Activated T-helper 1 cell treated with anti-CD3 and anti-CD28 coated beads, Interleukin-12 subunit alpha, Interleukin-12 subunit beta, Interleukin-2, Interleukin-4 antibody, amounts not matched to agents 30 ng/mL and 10 ng/mL and 1 ng/mL, durations not matched to agents 14 hours and 24 hours and 36 hours (primary cell): ENCODE measurements at places on chromosomes 6 and 20. TPM values are rescaled to one million over a fixed set of nuclear protein-coding genes. Genes with fewer than 3 reads are reported as not detected.
A peak's percentile ranks its signal among the peaks of the same experiment; 100 is the strongest.

GRCh38 chr6:77205936-77206335, 257.4 kb downstream of the HTR1B start:
- DNase-seq, result no peak
- H3K4me1 ChIP-seq, result no peaks in the 10 kb centered on the region
- H3K27me3 ChIP-seq, result no peaks in the 10 kb centered on the region
- H3K4me3 ChIP-seq, result no peak overlapping the region
- H3K27ac ChIP-seq, result no peak overlapping the region
- H3K36me3 ChIP-seq, result no peaks in the 10 kb centered on the region

DNA sequence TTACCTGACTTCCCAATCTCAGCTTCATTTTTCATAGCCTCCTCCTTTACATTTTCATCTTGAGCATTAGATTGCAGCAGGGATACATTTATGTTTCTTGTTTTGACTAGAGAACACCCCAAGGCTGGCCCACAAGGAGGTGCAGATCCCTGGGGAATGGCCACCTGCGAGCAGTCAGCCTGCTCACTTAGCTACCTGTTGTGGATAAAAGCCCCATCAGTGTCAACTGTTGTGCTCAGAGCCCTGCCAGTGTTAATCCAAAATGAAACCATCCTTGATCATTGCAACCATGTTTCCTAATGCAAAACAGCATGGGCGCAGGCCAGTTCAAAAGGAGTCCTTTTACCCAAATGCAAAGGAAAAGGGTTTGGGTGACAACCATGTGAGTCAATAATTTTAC, 50.8 kb downstream of the CNR1 start:
- no peak for DNase-seq
- no peaks in the 10 kb centered on the region for H3K36me3 ChIP-seq
- H3K27me3 ChIP-seq, result no peaks in the 10 kb centered on the region
- no peak overlapping the region for H3K27ac ChIP-seq

DNA sequence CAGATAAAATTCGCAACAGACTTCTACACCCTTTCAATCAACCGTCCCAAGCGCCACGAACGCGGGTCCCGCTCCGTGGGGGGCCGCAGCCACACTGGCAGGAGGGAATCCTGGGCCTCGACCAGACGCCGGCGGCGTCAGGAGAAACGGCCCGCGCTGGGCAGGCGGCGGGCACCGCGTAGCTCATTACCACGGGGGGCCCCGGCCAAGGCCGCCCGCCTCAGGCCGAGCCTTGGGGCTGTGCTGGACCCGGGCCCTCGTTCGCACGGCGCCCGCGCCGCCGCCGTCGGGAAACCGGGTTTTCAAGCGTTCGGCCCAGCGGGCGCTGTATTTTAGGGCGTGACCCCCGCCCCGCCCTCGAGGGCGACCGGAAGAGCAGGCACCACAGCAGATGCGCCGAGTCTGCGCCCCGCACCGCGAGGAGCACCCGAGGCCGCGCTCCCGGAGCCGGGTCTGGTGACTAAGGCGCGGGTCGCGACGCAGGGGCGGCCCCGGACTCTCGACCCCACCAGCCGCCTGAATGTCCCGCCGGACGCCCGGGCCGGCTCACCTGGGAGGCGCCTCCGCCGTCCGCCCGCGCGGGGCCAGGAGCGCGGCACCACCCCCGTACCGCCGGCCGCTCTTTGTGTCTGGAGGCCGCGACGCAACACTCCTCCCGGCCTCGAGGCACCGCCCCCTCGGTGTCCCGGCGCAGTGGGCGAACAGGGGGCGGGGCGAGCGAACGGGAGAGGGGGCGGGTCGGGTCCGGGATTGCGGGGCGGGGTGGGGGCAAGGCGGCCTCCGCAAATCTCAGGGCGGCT, at the start of gene NINL:
TSS of gene NINL (minus strand) at position 627 of the 800 bp plus-strand sequence. CDS start 58,944 bp downstream, outside the sequence.
- H3K27ac ChIP-seq, result peak within 1 kb of the TSS; percentile 64
- peaks cover 12% of the 10 kb centered on the region for H3K4me1 ChIP-seq
- H3K27me3 ChIP-seq, result peaks cover 8% of the 10 kb centered on the region
- peaks cover 1% of the 10 kb centered on the region for H3K36me3 ChIP-seq

DNA sequence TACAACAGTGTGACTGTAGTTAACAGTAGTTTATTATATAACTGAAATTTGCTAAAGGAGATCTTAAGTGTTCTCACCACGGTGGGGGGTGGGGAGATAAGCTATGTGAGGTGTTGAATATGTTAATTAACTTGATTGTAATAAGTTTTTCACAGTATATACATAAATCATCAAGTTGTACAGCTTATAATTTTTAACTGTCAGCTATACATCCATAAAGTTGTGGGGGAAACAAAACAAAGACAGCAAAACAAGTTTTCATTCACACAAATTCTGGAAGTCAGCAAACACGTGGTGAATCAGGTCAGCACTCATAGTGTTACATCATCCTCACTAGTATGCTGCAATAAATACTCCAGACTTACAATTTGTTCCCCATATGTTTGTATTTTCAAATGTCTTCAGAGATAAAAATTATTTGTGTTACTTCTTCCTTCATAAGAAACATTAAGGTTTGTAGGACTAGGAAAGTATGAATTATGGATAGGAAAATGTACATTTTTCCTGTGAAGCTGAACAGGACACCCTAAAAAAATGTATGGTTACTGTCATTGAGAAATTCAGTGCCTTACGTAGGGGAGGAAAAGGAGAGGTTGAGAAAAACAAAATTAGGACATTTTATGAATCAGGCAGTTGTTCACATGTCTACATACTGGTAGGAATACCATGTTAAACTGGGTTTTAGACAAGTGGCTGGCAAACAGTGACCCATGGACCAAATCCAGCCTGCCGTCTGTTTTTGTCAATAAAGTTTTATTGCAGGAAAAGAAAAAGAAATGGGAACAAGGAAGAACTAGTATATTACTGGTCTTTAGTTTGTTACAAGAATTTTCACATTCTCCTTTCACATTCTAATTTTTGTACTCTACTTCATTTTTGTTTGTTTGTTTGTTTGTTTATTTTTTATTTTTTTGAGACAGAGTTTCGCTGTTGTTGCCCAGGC, 6.0 kb downstream of the SUMO4 start:
- no peaks in the 10 kb centered on the region for H3K27me3 ChIP-seq
- no peak overlapping the region for H3K4me3 ChIP-seq
- H3K4me1 ChIP-seq, result peaks cover 55% of the 10 kb centered on the region
- H3K27ac ChIP-seq, result peak overlapping the region; percentile 76

- no peak for DNase-seq
- H3K27me3 ChIP-seq, result no peaks in the 10 kb centered on the region
- no peaks in the 10 kb centered on the region for H3K36me3 ChIP-seq
- H3K4me1 ChIP-seq, result no peaks in the 10 kb centered on the region
These were observed 40.1 kb downstream of the CYP24A1 start for GRCh38 chr20:54133434-54134427.

DNA sequence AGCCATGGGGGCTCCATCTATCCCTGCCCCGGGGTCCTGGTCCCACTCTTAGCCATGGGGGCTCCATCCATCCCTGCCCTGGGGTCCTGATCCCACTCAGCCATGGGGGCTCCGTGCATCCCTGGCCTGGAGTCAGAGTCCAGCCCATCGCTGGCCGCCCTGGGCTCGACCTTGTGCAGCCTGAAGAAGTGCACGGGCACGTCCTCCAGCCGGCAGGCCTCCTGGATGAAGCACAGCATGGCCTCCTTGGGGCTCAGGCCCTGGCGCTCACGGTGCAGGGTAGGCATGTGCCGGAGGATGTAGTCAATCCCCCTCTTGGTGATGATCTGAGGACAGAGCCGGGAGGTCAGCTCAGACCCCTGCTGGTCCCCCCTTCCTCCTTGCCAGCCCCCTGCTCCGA, 15.6 kb downstream of the FRMD1 start:
- no peak for DNase-seq
- H3K4me3 ChIP-seq, result no peak overlapping the region
- no peaks in the 10 kb centered on the region for H3K4me1 ChIP-seq

GRCh38 chr6:124962639-124963415, 590 bp downstream of the RNF217 start:
- H3K36me3 ChIP-seq, result no peaks in the 10 kb centered on the region
- H3K4me1 ChIP-seq, result peaks cover 16% of the 10 kb centered on the region
- DNase-seq, result no peak
- peak overlapping the region; percentile 18 for H3K27ac ChIP-seq
- peaks cover 48% of the 10 kb centered on the region for H3K27me3 ChIP-seq
- peak overlapping the region; percentile 78 for H3K4me3 ChIP-seq

GRCh38 chr20:46169245-46170171, 51.4 kb downstream of the CD40 start:
- H3K36me3 ChIP-seq, result no peaks in the 10 kb centered on the region
- peaks cover 34% of the 10 kb centered on the region for H3K27me3 ChIP-seq
- no peak overlapping the region for H3K27ac ChIP-seq
- no peaks in the 10 kb centered on the region for H3K4me1 ChIP-seq

GRCh38 chr20:3911956-3912355, 22.8 kb downstream of the PANK2 start:
- no peak overlapping the region for H3K4me3 ChIP-seq
- H3K27ac ChIP-seq, result no peak overlapping the region
- no peak for DNase-seq
- H3K4me1 ChIP-seq, result peaks cover 56% of the 10 kb centered on the region

GRCh38 chr6:75493400-75494064, at the start of gene FILIP1:
TSS of gene FILIP1 (minus strand) at chr6:75493800. CDS start at chr6:75414972, 78,828 bp downstream.
- H3K4me3 ChIP-seq, result no peak within 1 kb of the TSS
- peaks cover 3% of the 10 kb centered on the region for H3K36me3 ChIP-seq
- H3K4me1 ChIP-seq, result peaks cover 33% of the 10 kb centered on the region
- DNase-seq, result no peak
- peaks cover 53% of the 10 kb centered on the region for H3K27me3 ChIP-seq
- no peak within 1 kb of the TSS for H3K27ac ChIP-seq

GRCh38 chr6:35041086-35041861, 99.9 kb downstream of the TCP11 start:
- H3K4me1 ChIP-seq, result no peaks in the 10 kb centered on the region
- no peak overlapping the region for H3K4me3 ChIP-seq
- no peaks in the 10 kb centered on the region for H3K36me3 ChIP-seq
- H3K27ac ChIP-seq, result no peak overlapping the region

DNA sequence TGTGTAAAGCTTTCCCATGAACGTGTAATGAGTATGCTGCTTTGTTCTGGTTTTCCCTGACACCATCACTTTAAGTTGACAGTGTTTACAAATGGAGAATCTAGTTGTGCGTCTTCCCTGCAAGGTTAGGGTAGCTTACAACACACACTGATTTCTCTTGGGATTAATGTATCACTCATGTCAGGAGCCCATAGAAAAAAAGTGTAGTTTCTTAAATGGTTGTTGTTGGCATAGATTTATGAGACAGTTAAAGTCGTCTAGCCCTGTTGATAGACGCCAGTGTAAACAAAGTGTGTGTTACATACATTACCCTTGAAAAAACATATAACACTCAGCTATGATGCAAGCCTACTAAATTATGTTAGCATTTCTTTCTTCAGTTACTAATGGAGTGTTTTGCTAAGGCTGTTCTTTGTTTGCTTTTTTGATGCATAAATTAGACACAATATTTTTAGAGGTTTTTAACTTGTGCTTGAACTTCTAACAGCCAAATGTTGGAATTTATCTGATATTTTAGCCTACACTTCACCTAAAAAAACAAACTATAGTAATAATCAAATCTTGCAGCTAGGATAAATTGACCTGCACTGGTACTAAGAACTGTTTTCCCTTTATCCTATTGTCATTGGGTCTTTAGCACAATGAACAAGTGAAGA, 88.6 kb downstream of the RNF217 start:
- no peaks in the 10 kb centered on the region for H3K4me1 ChIP-seq
- no peak for DNase-seq

GRCh38 chr6:7138046-7138531, 30.3 kb downstream of the RREB1 start:
- no peaks in the 10 kb centered on the region for H3K27me3 ChIP-seq
- peak overlapping the region; percentile 94 for H3K27ac ChIP-seq
- H3K4me1 ChIP-seq, result peaks cover 60% of the 10 kb centered on the region
- no peak for DNase-seq

DNA sequence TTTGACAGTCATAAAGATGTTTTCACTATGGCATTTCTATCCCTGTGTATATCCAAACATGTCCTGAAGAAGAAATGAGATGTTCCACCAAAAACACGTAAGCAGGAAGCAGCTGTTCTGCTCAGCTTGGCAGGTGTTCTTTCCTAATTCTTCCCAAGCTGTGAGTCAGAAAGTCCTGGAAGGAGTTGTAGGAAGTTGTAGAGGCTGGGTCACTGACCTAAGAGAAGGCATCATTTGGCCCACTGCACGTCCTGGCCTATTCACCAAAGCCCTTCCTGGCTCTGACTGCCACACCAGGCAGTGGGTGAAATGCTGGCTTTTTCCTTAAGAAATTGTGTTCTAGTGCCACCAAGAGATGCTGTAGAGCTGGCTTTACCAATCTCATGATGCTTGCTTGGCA, 40.3 kb downstream of the STX11 start:
- DNase-seq, result no peak
- H3K27ac ChIP-seq, result no peak overlapping the region
- no peak overlapping the region for H3K4me3 ChIP-seq

DNA sequence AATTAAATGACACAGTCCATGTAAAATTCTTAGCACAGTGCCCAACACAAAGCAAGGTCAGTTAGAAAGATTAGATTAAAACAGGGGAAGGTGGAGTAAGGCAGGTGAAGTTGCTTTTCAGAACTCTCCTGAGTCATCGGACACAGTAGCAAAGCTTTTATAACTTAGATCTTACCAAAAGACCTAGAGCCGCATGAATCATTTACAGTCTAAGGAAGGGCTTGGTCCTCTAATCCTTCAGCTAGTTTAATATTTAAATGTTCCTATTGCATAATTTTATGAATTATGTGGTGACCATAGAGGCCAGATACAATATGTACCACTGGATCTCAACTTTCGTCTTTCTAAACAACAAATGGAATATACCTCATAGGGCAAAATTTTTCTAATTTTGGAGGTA, 202.1 kb upstream of the SNX9 start:
- H3K36me3 ChIP-seq, result peaks cover 2% of the 10 kb centered on the region
- no peak overlapping the region for H3K4me3 ChIP-seq
- no peaks in the 10 kb centered on the region for H3K27me3 ChIP-seq
- H3K27ac ChIP-seq, result no peak overlapping the region
- DNase-seq, result no peak

GRCh38 chr6:2037237-2037926, 208.0 kb downstream of the GMDS start:
- H3K4me3 ChIP-seq, result no peak overlapping the region
- H3K27ac ChIP-seq, result no peak overlapping the region
- peaks cover 41% of the 10 kb centered on the region for H3K4me1 ChIP-seq
- no peak for DNase-seq
- peaks cover 14% of the 10 kb centered on the region for H3K27me3 ChIP-seq

DNA sequence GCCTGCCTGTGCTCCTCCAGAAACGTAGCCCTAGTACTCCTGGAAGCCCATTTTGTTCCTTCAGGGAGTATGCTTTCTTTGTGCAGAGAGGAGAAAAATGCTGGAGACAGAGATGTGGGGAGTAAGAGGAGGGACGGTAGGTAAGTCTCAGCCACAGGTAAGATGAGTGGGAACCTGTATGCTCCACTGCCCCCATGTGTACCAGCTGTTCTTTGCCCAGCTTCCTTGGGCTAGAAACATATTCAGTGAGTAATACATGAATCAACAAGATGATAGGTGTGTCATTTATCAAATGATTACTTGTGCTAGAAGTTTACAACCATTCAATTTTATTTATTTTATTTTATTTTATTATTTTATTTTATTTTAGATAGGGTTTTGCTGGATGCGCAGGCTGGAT, 13.6 kb upstream of the CEP85L start:
- H3K4me1 ChIP-seq, result peaks cover 61% of the 10 kb centered on the region
- H3K27me3 ChIP-seq, result no peaks in the 10 kb centered on the region
- peaks cover 27% of the 10 kb centered on the region for H3K36me3 ChIP-seq

Gene DEFB124
- total RNA-seq, result not detected in 2 replicates

Gene DPPA5
- total RNA-seq, result not detected in 2 replicates

Gene FNDC1
- total RNA-seq, result 0.02 TPM in 1 of 2 replicates, not detected in the other

Gene SYCP2
- 4.8 and 5.1 TPM in 2 replicates for total RNA-seq

Gene GSTA2
- total RNA-seq, result not detected in 2 replicates

Gene PACSIN1
- not detected in 2 replicates for total RNA-seq

Gene SLC35D3
- not detected in 2 replicates for total RNA-seq

Gene CST1
- total RNA-seq, result not detected in 2 replicates

Gene WFDC12
- total RNA-seq, result not detected in 2 replicates

Gene TMEM217
- total RNA-seq, result 7.7 and 9.9 TPM in 2 replicates

Gene FBXO30
- 8.8 TPM in 2 replicates for total RNA-seq

Gene BPIFA1
- not detected in 2 replicates for total RNA-seq

Gene HCRTR2
- total RNA-seq, result not detected in 2 replicates

Gene ALDH8A1
- 0.93 and 1.6 TPM in 2 replicates for total RNA-seq
